Activated CD4-positive, alpha-beta T cell treated with anti-CD3 and anti-CD28 coated beads for 36 hours (primary cell): ENCODE measurements at places on chromosomes 4 and X. TPM values are rescaled to one million over a fixed set of nuclear protein-coding genes. Genes with fewer than 3 reads are reported as not detected.

Gene RTL5
- total RNA-seq = 0.14 TPM

Gene XAGE1B
- total RNA-seq = not detected

Gene DRP2
- 0.79 TPM for total RNA-seq

- DNase-seq = no peak
- no peak overlapping the region for H3K27ac ChIP-seq
- H3K27me3 ChIP-seq = peaks cover 2% of the 10 kb centered on the region
- no peaks in the 10 kb centered on the region for H3K36me3 ChIP-seq
- H3K4me1 ChIP-seq = peaks cover 7% of the 10 kb centered on the region
Observed at GRCh38 chr4:74529284-74530041, 84.5 kb downstream of the AREG start.

- H3K36me3 ChIP-seq = no peaks in the 10 kb centered on the region
- H3K27me3 ChIP-seq = no peaks in the 10 kb centered on the region
- no peak overlapping the region for H3K4me3 ChIP-seq
- no peak for DNase-seq
- H3K4me1 ChIP-seq = no peaks in the 10 kb centered on the region
Observed at GRCh38 chrX:136176399-136176825, 29.1 kb downstream of the FHL1 start.

DNA sequence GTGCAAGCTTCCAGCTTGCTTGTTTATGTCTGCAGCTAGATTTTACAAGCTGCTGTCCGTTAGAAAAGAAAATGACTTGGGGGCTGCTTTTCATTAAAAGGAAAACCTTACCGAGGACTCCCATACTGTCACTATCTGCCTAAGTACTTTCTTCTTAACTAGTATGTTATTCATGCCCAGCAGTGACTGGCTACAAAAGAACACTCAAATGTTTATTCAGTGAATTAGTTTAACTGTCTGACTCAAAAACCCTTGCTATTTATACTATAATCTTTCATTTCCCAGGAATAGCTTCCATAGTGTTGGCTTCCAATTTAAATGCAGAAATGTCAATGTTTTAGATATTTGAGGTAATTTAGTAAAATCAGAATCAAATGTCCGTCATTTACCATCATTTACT lies 164.9 kb downstream of the DTHD1 start:
- H3K4me3 ChIP-seq = no peak overlapping the region
- H3K36me3 ChIP-seq = no peaks in the 10 kb centered on the region
- H3K27ac ChIP-seq = no peak overlapping the region

DNA sequence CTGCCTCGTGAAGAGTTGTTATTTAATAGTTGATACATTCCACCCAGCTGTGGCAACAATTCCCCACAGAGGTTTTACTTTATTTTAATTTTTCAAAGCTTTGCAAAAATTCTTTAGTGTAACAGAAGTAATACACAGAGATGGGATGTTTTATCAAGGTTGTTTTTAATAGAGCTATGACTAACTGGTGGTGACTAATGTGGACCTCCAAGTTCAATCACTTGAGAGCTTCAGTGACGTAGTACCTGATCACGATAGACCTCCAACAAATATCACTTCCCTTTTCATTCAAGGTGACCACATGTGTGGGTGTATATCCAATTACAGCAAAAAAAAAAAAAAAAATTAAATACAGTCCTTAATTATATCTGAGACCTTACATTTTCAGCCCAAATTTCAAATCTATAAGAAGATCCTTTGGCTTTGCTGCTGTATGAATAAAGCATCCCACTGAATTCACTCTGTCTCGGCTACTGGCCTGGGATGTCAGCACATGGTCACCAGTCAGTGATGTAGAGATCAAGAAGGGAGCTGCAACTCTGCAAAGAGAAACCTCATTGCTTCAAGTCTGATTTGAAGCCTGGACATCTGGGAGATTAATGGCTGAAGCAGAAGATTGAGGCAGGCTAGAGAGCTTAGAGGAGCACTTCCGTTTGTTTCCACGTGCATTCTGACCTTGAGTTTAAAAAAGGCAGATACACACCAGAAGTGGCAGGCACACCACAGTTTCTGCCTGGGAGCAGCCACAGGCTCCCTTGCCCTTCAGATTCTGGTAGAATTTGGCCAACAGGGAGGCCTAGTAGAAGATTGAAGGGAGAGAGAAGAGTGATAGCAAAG lies 345.9 kb upstream of the NOCT start:
- no peak overlapping the region for H3K27ac ChIP-seq
- H3K4me1 ChIP-seq = no peaks in the 10 kb centered on the region
- H3K36me3 ChIP-seq = no peaks in the 10 kb centered on the region
- DNase-seq = no peak
- H3K27me3 ChIP-seq = peaks cover 9% of the 10 kb centered on the region
- H3K4me3 ChIP-seq = no peak overlapping the region

DNA sequence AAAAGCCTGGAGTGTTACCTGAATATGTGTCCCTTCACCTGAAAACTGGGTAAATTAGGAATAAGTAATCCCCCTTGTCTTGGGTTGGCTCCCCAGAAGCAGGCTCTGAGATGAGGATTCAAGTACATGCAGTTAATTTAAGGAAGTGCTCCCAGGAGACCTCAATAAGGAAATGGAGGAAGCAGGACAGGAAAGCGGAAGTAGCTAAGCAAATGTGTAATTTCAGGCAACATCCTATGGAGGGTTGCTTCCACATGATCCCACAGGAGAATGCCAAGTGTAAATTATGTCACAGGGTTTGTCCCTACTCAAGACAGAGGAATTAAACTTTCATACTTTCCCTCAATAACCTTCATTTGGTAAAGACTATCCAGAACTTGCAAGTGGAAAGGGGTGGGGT lies 48.1 kb upstream of the ARHGEF6 start:
- H3K27me3 ChIP-seq = no peaks in the 10 kb centered on the region
- no peak overlapping the region for H3K4me3 ChIP-seq

- no peaks in the 10 kb centered on the region for H3K4me1 ChIP-seq
- DNase-seq = no peak
- H3K4me3 ChIP-seq = no peak overlapping the region
- H3K27ac ChIP-seq = no peak overlapping the region
- H3K27me3 ChIP-seq = no peaks in the 10 kb centered on the region
Observed at GRCh38 chr4:187046471-187046870, 322.8 kb upstream of the FAT1 start.

DNA sequence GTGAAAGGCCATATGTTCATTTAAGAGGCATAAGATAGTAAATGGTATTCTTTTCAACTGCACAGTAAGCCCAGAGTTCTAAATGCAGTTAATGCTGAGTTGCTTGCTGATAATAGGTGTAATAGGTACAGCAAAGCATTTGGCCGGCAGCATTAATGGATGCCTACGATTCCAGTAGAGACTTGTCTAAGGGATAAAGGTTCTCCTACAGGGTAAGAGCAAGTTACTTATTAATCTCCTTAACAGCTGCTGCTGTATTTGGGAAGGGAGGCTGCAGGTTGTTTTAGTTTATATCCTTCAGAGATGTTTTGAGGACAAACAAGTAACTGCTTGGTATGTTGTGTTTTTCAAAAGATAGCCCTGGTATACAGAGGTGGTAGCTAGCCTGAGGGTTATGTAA lies 16.8 kb downstream of the TSPAN7 start:
- H3K27me3 ChIP-seq = no peaks in the 10 kb centered on the region
- H3K27ac ChIP-seq = no peak overlapping the region
- H3K4me3 ChIP-seq = no peak overlapping the region
- no peaks in the 10 kb centered on the region for H3K4me1 ChIP-seq
- no peak for DNase-seq

DNA sequence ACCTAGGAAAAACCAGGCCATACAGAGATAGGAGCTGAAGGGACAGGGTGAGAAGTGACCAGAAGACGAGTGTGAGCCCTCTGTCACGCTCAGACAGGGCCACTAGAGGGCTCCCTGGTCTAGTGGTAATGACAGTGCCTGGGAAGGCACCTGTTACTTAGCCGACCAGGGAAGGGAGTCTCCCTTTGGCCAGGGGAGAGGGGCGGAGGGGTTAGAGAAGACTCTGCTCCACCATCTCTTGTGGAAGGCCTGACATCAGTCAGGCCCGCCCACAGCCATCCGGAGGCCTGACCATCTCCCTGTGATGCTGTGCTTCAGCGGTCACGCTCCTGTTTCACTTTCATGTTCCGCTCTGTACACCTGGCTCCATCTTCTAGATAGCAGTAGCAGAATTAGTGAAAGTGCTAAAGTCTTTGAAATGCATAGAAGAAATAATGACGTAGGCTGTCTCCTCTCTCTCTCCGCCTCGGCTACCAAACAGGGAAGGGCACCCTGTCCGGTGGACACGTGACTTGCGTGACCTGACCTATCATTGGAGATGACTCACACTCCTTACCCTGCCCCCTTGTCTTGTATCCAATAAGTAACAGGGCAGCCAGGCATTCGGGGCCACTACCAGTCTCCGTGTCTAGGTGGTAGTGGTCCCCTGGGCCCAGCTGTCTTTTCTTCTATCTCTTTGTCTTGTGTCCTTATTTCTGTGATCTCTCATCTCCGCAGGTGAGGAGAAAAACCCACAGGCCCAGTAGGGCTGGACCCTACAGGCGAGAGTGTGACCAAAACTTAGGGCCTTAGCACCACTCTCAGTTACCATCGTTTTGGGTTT lies 26.7 kb downstream of the HTT-AS start:
- peak overlapping the region; percentile 69 for H3K27ac ChIP-seq
- H3K36me3 ChIP-seq = peaks cover 6% of the 10 kb centered on the region
- peak overlapping the region; percentile 51 for H3K4me3 ChIP-seq
- H3K27me3 ChIP-seq = no peaks in the 10 kb centered on the region

GRCh38 chr4:82851885-82852750 lies 38.8 kb downstream of the SEC31A start:
- no peak for DNase-seq
- H3K4me3 ChIP-seq = no peak overlapping the region
- peaks cover 3% of the 10 kb centered on the region for H3K4me1 ChIP-seq
- peaks cover 55% of the 10 kb centered on the region for H3K36me3 ChIP-seq
- peak overlapping the region; percentile 73 for H3K27ac ChIP-seq

DNA sequence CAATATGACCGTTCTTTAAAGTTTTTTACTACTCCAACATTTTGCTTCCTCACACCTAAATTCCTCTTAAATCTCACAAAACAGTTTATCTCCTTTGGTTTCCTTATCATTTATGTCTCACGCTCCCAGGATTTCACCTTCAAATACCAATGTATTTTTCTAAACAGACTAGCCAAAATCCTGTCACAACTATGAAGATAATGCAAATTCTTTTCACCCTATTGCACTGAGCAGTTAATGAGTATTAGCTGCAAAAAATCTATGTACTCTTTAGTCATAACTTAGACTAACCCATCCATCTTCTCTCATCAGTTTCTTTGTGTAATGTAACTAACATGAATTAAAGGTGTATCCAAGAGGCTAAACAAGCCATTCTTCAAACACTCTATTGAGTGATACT lies 151.3 kb downstream of the COMMD8 start:
- H3K4me3 ChIP-seq = no peak overlapping the region
- DNase-seq = no peak
- no peak overlapping the region for H3K27ac ChIP-seq
- H3K4me1 ChIP-seq = no peaks in the 10 kb centered on the region
